ENCODE measurements at places on chromosomes 12 and 14.

GRCh38 chr14:59427653-59428580 lies 37.3 kb downstream of the GPR135 start:
- DNase-seq: no peak

DNA sequence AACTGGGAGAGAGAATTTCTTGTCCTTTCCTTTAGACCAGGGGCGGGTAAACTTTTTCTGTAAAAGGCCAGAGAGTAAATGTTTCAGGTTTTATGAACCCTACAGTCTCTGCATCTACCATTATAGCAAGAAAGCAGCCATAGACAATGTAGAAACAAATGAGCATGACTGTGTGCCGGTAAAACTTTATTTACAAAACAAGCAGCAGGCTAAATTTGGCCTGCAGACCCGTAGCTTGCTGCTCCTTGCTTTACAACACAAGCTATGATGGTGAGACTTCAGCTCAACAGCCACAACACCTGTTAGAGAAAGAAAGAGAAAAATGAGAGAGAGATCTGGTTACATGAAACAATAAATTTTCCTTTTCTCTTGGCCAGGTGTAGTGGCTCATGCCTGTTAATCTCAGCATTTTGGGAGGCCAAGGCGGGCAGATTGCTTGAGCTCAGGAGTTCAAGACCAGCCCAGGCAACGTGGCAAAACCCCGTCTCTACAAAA lies 4.2 kb upstream of the CDC42BPB start:
- no peak for DNase-seq

- DNase-seq: no peak
Observed at GRCh38 chr12:4045786-4046494, 172.7 kb upstream of the PARP11 start.

- DNase-seq: no peak
Observed at GRCh38 chr14:57854571-57854970, 11.3 kb downstream of the SLC35F4 start.

DNA sequence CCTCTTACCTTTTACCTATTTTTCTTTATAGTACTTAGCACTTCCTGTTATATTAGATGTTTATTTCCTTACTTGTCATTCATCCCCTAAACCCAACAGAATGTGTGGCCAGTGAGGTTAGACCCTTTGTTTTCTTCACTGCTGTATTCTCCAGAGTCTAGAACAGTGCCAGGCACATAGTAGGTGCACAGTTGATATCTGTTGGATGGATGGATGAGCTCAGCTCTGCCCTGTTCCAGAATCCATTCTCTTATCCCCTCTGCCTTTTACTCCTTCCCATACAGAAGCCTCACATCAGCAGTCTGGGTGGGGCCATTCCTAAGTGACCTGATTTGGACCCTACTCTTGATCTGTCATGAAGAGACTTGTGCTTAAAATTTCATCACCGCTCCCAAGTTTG lies 94.5 kb upstream of the DACT1 start:
- no peak for DNase-seq

GRCh38 chr14:94936401-94936892 lies 166.5 kb upstream of the GSC start:
- DNase-seq: peak; percentile 57

DNA sequence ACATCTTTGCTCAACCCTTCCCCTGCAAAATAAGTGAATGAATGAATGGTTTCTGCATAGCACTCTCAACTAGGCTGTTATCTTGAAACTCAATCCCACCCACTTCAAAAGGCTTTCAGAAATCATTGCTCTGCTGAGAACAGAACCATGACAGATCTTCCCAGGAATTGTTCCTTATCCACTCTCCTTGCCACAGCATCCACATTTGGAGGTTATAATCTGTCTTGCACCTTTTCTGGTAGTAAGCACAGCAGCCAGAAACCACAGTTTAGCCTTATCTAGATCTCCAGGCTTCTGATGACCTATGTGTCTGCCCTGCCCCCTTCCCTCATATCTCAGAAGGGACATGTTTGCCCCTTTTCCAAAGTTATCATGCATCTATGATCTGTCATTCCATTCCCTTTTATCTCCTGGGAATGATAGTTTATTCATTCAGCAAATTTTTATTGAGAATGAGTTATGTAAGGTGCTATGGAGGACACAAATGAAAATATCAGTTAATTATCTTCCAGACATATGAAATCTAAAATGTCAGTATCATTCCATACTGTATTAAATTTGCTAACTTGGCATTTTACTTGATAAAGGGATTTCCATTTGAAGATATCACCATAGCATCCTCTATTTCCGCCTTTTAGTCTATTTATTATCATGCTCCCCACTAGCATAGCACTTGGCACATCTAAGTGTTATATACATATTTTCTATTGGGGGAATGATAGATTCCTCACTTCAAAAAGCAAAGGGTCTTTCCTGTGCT lies 21.4 kb downstream of the LGR5 start:
- no peak for DNase-seq

DNA sequence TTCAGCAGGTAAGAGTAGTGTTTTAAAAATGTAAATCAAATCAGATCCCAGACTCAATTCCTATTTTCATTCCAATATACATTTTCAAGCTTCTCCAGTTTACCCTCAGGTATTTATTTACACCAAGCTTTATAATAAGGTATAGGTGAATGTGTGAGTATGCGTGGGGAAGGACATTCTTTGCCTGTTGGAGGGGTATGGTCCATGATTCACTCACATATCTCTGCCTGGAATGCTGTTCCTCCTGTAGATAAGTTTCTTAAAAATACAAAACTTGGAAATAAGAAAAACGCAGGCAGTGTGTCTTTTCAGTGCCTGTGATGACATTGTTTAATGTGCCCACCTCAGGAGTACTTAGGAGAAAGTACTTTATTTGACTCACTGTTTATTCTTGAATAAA lies 118.6 kb downstream of the CCDC91 start:
- no peak for DNase-seq

GRCh38 chr14:93926245-93926872 lies 785 bp upstream of the FAM181A start:
- DNase-seq: peak; percentile 41

DNA sequence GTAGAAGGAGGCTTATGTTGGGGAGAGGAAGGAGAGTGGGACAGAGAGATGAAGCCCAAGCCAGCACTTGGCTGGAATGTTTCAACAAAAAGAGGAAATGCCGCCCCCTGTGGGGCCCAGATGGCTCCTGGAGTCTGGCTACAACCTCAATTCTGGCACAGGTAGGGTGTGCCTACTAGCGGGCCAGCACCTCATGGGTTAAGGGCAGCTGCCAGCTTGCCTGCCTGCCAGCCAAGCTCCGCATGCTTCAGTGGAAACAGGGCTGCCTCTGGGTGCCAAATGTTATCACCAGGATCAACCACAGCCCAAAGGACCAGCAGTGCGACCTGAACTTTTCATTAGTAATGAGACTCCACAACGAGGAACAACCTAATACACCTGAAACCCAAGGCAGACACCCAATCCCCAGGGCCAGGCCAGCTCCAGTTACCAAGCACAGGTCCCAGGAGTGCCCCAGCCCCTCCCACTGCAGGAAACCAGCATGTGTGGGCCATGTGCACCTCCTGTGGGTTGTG lies 11.3 kb downstream of the RAB15 start:
- no peak for DNase-seq

DNA sequence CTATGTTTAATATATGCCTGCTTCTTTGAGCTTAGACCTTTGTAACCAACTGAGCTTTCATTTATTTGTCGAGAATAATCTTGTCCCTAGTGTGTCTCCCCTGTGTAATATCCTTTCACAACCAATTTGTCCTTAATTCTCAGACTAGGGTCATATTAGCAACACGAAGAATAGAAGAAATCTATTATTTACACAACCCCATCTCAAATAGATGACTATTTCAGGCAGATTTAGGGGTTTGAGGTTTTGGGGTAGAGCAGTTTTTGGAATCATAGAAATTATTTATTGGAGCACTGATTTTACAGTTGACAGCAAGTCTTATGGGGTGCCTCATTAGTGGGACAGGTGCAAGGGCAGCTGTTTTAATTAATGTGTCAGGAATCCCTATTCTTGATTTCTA lies 91.2 kb upstream of the ANO4 start:
- no peak for DNase-seq

GRCh38 chr14:61673305-61673704 lies 22.0 kb upstream of the HIF1A start:
- no peak for DNase-seq

GRCh38 chr14:96011607-96012006 lies 27.6 kb upstream of the C14orf132 start:
- DNase-seq: no peak

DNA sequence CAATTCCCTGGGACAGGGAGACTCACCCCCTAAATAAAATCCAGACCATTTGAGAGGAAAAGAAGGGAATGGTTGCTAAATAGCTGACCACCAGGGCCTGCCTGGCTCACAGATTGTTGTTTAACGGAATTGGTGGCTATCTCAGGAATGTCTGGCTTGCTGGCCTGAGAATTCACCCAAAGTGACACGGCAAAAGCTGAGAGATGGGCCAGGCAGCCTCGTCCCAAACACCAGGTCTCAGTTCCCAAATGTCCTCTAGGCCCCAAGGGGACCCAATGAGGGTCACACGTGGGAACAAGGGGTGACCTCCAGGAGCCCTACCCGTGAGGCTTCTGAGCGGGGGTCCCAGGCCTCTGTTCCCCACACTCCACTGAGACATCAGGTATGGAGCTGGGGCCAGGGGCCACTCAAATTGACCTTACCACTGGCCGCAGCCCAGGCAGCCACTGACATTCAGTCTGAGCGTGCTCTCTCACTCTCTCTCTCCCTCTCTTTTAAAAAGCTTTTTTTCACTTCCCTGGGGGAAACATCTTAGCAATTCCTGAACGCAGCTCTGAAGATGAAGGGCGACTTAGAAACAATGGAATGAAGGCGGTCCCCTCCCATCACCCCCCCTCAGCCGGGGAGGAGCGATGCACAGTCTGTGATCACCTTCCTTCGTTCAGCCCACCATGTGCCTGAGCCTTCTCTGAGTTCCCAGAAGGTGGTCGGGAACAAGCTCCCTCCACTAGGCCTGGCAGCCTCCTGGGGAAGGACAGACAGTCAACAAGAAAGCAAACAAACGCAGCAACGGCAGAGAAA lies 131.2 kb downstream of the SCARB1 start:
- no peak for DNase-seq

- DNase-seq: no peak
Observed at GRCh38 chr12:40049268-40049667, 56.6 kb downstream of the SLC2A13 start.

- DNase-seq: no peak
Observed at GRCh38 chr14:102020058-102020971, 55.9 kb downstream of the DYNC1H1 start.

DNA sequence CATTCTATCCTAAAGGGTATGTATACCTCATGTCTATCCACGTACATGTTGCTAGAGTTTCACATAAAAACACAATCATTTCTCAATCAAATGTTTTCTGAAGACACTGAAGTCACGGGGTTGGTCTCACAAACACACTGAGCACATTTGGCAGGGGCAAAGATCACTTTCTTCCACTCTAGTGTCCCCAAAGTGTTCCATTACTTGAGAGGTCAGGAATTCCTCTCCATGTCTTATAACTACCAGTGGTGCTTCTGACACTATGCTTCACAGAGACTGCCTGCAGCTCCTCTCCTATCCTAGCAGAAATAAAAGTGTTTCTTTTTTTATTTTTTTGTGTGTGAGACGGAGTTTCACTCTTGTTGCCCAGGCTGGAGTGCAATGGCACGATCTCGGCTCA lies 19.1 kb downstream of the ZFYVE1 start:
- no peak for DNase-seq

GRCh38 chr12:104520242-104520900 lies 63.6 kb downstream of the CHST11 start:
- DNase-seq: no peak

GRCh38 chr12:93784339-93785086 lies 107.3 kb downstream of the CRADD start:
- no peak for DNase-seq

GRCh38 chr14:57760896-57761295 lies 105.0 kb downstream of the SLC35F4 start:
- DNase-seq: no peak

GRCh38 chr12:69545081-69545480 lies 40.2 kb upstream of the CCT2 start:
- no peak for DNase-seq

GRCh38 chr12:31662176-31662849 lies 2.8 kb downstream of the ETFBKMT start:
- DNase-seq: no peak

GRCh38 chr12:70520847-70521246 lies 116.4 kb downstream of the PTPRB start:
- no peak for DNase-seq

DNA sequence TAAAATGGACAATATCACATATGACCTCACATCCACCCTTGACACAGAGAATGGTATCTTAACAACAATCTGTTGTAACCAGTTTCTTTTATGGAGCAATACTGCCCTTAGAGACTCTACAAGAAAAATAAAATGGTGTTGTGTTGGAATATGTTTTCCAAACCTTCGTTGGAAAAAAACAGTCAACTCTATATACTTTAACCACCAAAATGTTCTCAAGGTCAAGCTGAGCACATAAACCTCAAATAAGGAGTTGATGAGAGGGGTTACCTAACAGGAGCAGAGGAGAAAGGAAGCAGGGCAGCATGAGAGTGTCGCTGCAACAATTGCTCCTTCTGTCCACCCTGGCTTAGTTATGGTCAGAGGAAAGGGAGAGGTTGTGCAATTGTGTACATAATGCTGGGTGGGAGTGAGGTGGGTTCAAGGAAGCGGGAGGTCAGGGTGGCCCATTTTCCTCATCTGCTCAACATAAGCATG lies 179.2 kb upstream of the BMP4 start:
- no peak for DNase-seq

DNA sequence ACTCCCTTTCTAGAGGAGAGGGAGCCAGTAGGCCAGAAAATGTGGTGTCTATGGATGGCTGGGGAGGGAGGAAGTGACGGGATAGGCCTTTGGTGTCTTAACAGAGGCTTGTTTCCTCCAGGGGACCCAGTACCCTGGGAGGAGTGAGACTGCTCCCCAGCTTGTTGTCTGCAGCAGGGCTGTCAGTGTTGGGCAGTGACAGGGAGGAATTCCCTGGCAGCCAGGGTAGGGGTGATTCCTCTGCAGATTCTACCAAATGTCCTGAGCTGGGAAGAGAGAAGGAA lies 64.0 kb downstream of the GALNT16 start:
- no peak for DNase-seq

DNA sequence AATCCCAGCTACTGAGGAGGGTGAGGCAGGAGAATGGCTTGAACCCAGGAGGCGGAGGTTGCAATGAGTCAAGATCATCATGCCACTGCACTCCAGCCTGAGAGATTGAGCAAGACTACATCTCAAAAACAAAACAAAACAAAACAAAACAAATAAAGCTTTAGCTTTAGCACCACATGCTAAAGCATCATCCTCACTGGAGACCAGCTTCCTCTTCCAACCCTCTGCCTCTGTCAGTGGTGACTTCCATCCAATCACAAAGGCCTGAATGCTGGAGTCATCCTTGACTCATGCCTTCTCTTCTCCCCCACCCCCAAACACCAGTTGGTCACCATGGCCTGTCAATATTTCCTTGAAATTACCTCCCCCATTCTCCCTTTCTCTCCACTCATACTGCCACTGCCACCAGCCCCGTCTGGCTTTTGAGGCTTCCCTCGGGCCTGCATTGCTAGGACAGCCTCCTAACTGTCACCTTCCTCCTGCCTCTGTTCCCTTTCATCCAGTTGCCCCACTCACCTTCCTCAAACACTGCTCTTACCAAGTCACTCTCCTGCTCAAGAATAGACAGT lies 1.4 kb downstream of the ZNF385A start:
- no peak for DNase-seq

Measured in substantia nigra (tissue), 51 donors.